ENCODE measurements at places on chromosomes 3 and 15.

DNA sequence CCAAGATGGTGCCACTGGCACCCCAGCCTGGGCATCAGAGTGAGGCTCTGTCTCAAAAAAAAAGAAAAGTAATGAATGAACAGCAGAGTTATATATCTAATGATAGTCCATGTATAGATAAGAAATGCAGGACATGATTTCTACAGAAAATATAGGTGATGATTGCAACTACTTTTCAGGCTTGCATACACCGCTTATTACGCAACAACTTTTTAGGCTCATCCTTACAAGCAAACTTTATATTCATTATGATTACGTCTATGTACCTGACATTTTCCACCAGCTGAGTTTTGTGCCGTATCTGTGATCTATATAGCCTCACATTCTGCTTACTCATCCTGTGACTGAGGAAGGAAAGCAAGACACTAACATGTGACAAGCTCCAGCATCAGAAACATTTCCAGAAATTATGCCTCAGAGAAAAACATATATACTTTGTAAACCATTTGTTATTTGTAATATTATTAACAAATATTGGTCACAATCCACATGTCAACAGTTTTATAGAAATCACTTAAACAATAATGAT lies 906.3 kb downstream of the ZPLD1 start:
- DNase-seq: no peak

- DNase-seq: no peak
These were observed 72.0 kb upstream of the GLCE start for GRCh38 chr15:69088300-69088965.

GRCh38 chr3:51955893-51956770 lies 951 bp downstream of the GPR62 start:
- no peak for DNase-seq

- DNase-seq: no peak
These were observed 147.8 kb upstream of the KCNMB2 start for GRCh38 chr3:178388473-178388872.

DNA sequence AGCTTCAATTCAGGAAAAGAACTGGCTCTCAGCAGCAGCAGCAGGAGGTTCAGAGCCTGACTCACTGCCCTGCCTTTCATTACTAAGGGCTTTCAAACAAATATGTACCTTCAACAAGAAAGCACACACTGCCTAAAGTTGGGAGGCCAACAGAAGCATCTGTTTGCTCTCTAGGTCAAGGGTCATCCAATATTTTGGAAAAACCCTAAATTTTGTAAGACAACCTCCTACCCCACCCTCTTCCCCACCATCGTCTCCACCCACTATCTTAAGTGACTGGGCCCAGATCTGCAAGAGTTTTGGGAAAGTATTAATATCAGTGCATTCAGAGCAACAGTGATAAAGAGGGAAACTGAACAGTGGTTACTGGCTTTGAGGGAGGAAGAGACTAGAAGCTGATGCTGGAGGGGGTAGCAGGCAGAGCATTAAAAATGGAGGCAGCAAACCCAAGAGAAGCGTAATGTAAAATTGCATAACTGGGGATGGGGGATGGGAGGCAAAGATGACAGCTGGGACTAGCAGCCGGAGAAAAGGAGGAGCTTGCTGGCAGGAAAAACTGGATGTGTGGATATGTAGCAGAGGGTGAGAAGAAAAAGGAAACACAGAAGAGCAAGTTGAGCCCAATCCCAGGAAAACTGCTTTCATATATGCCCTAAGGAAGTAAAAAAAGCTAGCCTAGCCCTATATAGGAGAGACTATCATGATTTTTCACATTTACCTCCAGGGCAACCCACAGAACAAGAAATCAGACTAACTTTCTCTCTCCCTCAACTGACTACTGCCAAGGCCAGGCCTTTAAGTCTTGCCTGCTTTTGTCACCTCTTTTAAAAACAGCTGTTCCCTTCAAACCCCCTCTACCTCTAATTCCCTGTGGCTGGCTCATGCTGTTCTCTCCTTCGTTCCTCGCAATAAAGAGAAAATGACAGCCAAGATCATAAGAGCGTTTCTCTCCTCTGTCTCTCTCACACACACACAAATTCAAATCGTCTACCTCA lies 31.4 kb downstream of the NPTN start:
- DNase-seq: no peak

GRCh38 chr3:54818486-54818885 lies 109.4 kb downstream of the LRTM1 start:
- no peak for DNase-seq

DNA sequence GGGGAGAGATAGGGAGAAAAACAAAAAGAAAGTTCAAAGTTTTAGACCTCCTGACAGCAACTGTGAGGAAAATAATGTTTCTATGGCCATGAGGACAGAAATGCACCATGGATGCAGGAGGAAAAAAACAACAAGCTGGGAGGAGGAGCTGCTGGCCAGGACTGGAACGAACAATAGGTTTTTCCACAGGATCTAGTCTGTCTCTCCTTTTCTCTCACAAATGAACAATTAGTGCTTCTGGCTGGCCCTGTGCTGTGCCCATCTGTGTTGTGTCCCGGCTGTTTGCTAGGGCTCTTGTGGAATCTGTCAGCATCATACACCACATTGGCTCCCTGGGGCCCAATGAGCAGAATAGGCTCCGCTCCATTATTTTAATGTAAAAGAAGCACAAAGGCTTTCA lies 15.2 kb downstream of the GK5 start:
- no peak for DNase-seq
